GM04503 (cell line): ENCODE measurements at places on chromosomes 12 and 14.

DNA sequence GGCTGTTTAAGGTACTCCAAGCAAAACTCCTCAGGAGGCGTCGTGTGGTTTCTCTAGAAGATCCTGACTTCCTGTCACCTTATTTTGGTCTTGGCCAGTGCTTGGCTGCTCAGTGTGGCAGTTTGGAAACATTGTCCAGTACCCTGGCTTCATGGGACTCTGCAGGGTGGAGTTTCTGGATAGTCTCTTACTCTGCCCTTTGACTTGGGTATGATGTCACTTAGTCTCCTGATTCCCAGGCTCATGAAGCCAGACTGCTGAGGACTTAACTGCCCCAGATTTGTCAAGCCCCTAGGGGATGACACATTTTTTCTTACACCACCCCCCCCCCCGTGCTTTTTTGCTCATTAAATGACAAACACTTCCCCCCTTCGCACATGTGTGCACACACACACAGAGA, 82.7 kb downstream of the ADCK1 start:
- DNase-seq: no peak

GRCh38 chr14:65312859-65313258, 99.7 kb upstream of the FUT8 start:
- DNase-seq: no peak

GRCh38 chr14:30077946-30078345, 150.3 kb upstream of the PRKD1 start:
- no peak for DNase-seq

DNA sequence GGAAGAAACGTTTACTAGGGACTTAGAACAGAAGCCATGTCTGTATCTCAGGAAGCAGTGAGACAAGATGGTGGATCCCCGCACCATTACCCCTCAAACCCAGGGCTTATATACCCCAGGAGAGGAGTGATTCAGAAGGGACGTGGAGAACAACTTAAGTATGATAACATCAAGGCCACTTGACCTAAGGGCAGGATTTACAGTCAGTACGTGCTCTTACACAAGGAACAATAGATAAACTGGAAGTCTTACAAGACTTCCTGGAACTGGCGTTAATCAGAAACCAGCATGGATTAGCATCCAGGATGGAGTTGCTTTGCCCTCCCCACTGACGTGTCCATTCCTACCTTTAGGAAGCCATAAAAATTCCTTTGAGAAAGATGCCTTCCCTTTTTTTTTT, 8.6 kb upstream of the ETFBKMT start:
- no peak for DNase-seq

DNA sequence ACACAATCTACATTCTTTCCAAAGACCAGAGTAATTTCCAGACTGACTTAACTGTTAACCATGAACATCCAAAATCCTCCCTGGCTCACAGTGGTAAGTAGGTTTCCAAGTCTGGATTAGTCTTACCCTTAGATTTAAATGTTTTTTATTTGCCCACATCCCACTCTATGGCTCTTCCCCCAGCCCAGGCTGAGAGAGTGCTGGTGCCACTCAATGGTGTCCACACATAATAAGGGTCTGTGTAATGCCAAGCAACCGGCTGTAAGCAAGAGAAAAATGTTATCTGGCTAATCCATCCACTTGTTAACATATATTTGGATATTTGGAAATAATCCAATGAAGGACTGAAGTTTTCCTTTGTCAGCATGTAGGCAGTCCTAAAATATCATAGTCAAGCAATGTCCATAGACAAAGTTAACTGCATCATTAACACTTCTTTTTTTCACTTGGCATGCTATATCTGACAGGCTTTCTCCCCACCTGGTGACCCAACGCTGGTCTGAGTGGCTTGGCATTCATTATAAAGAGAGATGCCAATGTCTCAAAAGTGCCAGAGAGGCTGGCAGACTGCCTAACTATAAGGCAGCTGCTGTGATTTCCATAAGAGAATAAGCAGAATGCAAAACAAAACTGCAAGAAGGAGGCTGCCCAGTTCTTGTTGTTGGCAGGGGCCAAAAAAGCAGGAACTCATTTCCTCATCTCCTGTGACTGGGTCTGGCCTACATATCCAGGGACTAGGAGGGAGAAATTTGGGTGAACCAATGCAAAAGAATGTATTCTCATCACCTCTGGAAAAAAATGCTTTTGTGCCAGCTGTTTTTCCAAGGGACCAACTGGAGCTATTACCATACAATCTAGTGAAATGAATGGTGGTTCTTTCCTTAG, 13.9 kb upstream of the HOXC13 start:
- no peak for DNase-seq

- no peak for DNase-seq
These were observed 29.7 kb downstream of the CCDC88C start for GRCh38 chr14:91387951-91388381.

DNA sequence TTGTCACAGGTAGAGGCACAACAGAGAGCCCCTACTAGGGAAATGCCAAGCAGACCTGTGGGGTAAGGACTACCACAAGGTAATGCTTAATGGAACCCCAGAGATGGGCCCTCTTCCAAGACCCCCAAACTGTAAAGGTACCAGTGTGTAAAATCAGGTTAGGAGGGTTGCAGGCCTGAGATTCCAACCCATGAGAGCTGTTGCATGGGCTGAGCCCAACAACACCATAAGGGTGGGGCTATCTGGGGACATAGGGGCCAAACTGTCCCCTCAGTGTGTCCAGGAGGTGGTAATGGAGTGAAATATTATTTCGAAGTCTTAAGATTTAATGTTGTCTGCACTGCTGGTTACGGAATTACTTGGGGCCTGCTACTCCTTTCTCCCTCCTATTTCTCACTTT, 620.2 kb downstream of the ETNK1 start:
- no peak for DNase-seq

GRCh38 chr14:22547313-22547947, 41.6 kb downstream of the DAD1 start:
- no peak for DNase-seq

GRCh38 chr12:17609153-17609552, 480.8 kb downstream of the RERGL start:
- DNase-seq: no peak

DNA sequence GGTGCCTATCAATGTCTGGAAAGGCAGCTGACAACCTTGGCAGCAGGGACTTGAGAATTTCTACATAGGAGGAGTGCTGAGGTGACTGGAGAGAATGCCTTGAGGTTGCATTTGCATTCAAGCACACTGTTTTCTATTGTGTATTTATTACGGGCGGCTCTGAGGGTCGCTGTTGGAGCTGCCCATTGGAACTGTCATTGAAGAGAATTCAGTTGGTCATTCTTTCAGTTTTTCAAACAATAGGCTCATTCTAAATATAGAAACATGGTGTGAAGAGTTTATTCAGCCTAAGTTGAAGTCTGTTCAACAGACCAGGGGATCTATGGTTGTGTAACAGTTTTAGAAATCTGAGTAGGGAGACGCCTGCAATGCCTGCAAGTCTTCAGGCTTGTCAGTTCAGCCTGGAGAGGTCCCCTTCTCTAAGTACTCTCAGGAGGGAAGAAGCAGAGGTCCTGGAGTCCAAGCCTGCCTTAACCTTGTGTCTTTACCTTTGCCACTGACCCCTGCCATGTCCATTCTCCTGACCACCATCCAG, 9.8 kb upstream of the ABHD12B start:
- no peak for DNase-seq

GRCh38 chr12:78871566-78871965, 7.0 kb downstream of the SYT1 start:
- DNase-seq: no peak

GRCh38 chr12:93116632-93117031, 187.5 kb upstream of the EEA1 start:
- DNase-seq: no peak

DNA sequence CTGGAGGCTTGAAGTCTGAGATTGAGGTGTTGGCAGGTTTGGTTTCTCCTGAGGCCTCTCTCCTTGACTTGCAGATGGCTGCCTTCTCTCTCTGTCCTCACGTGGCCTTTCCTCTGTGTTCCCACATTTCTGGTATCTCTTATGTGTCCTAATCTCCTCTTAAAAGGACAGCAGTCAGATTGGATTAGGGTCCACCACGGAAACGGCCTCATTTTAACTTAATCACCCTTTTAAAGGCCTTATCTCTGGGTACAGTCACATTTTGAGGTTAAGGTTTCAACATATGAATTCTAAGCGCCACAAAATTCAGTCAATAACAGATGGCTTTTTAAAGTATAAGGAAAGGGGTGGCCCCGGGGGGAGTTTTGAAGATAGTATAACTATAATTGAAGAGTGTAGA, 33.5 kb downstream of the UNC79 start:
- no peak for DNase-seq

DNA sequence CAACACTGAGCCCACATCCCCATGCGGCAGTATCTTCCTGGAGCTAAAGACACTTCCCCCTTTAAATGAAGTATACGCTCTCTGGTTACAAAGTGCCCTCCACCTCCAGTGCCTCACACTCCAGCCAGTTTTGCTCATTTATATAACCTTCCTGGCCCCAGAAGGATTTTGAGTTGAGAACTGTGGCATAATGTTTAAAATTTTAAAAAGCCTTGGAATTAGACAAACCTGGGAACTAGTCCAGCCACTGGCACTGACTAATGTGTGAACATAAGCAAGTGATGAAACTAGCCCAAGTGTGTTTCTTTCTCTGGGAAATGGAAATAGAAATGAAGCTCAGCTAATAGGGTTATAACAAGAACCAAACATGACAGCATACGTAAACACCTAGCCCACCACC, 723.7 kb upstream of the USP15 start:
- DNase-seq: no peak

- DNase-seq: no peak
These were observed at the start of gene HNF1A for GRCh38 chr12:120978296-120979219. Gene HNF1A (plus strand): TSS chr12:120978543. CDS start chr12:120978769, 226 bp downstream.

- DNase-seq: no peak
These were observed 29.8 kb upstream of the PLEKHG6 start for GRCh38 chr12:6280672-6281071.

DNA sequence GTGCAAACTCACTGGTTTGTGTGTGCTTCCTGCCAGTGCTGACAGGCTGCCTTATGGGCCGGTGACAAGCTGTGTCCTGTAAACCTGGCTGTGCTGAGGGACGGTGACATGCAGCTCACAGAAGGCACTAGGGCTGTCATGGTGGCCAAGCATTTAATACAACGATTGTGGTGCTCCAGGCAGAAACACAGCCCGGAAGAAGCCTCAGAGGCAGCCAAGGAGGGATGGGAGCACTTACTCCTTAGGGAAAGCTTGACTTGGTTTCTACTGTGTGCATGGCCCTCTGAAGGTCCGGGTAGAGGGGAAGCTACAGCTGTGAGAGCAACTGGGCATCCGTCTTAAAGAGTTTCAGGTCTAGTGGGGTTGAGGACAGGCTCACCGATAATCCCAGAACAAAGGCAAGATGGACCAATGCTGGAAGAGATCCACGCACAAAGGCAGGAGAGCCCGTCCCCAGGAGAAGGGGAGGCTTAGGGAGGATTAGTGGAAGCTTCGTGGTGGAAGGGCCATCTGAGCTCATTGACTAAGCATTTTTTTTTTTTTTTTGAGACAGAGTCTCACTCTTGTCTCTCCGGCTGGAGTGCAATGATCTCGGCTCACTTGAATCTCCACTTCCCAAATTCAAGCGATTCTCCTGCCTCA, 10.7 kb upstream of the MCRS1 start:
- no peak for DNase-seq

DNA sequence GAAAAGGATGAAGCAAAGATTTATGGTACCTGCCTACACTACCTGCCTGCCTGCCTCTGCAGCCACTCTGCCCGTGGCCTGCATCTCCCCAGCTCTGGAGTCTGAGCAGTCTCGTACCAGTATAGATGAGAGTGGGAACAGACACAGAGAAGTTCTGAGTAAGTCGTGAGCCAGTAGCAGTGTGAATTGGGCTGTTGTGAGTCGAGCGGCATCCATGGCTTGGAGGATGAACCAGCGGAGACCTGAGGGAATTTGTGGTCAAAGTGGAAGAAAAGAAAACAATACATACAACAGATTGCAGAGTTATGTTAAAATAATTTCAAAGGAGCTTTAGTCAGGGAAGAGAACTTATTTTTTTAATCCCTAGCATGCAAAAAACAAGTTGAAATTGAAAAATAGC, 25.3 kb downstream of the C2CD5 start:
- no peak for DNase-seq

- no peak for DNase-seq
These were observed 24.1 kb upstream of the PELI2 start for GRCh38 chr14:56094076-56094475.

GRCh38 chr12:14995583-14996425, 23.0 kb downstream of the PDE6H start:
- DNase-seq: no peak

- no peak for DNase-seq
These were observed 48.0 kb downstream of the BDKRB1 start for GRCh38 chr14:96303981-96304380.

DNA sequence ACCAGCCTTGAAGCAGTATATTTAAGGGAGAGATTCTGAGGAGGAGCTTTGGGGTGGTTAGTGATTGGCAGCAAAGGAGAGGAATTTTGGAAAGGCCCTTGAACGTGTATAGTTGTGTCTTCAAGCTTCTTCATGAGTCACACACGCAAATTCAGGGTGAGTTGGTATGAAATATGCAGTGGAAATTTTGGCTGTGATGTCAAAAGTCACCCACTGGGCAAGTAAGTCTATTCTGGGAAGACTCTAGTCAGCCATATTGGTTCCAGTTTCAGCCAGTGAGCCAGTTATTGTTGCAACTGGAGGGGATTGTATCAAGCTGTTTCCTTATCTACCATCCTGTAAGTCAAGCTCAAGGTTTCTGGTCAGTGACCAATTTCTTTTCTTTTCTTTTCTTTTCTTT, 32.0 kb upstream of the VASH1 start:
- DNase-seq: no peak

DNA sequence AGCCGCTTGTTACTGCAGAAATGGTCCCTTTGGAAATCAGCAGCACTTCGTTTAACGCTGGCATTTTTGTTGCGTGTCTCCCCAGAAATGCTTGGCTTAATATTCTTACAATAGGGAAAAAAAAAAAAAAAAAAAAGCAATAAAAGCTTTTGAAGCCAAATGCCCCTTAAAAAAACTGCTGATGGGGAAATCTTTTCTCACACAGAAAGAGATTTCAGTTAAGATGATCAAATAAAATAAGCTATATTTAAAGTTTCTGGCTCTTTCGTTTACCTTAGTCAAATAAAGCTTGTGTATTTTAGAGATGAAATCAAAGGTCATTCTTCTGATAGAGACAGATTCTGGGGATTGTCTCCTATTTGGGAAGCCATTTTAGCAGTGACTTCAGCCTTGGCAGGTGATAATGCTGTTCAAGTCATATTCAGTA, 52.4 kb upstream of the FRS2 start:
- DNase-seq: no peak

- no peak for DNase-seq
These were observed 5.4 kb downstream of the SERPINA1 start for GRCh38 chr14:94382716-94383596.

- DNase-seq: no peak
These were observed 64.4 kb downstream of the TMX1 start for GRCh38 chr14:51304438-51304837.

GRCh38 chr14:92493492-92493891, 20.1 kb upstream of the RIN3 start:
- DNase-seq: no peak

DNA sequence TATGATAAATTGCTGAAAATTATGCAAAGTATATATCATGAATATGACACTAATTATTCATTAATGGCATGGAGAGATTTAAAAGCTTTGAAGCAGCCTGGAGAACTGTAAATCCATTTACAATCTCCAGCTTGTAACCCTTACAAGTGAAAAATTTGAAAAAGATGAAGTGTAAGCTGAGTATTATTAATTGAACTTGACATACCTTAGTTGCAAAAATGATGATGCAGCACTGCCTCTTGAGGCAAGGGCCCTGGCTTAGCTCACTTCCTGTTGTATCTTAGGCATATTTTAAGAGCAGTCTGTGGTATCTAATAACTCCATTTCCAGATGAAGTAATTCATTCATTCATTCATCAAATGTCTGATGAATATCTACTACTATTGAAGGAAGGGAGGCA, 158.6 kb downstream of the ANO4 start:
- no peak for DNase-seq
